CD4-positive, alpha-beta T cell treated with Interleukin-12 subunit alpha and Interleukin-12 subunit beta, for 1 hour (primary cell): ENCODE measurements at places on chromosomes 7 and 10.

- peak; percentile 55 for DNase-seq
These were observed 13.9 kb downstream of the ARHGAP19 start for GRCh38 chr10:97278491-97278989.

GRCh38 chr10:45557275-45557905 is 115.2 kb downstream of the ZFAND4 start:
- peak; percentile 29 for DNase-seq

DNA sequence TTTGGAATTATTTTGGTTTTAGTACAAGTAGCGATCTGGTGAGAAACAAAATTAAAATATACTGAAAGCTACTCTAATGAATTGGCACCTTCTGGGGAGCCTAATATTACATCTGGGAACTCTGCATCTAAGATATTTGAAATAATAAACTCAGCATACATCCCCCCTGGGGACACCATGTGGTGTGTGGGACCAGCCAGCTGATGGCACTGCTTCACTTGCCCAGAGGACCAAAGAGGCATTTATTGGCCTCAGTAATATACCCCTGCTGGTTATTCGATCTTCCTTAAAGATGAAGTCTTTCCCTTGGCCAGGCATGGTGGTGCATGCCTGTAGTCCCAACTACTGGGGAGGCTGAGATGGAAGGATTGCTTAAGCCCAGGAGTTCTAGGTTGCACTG is 195.1 kb upstream of the AUTS2 start:
- no peak for DNase-seq

DNA sequence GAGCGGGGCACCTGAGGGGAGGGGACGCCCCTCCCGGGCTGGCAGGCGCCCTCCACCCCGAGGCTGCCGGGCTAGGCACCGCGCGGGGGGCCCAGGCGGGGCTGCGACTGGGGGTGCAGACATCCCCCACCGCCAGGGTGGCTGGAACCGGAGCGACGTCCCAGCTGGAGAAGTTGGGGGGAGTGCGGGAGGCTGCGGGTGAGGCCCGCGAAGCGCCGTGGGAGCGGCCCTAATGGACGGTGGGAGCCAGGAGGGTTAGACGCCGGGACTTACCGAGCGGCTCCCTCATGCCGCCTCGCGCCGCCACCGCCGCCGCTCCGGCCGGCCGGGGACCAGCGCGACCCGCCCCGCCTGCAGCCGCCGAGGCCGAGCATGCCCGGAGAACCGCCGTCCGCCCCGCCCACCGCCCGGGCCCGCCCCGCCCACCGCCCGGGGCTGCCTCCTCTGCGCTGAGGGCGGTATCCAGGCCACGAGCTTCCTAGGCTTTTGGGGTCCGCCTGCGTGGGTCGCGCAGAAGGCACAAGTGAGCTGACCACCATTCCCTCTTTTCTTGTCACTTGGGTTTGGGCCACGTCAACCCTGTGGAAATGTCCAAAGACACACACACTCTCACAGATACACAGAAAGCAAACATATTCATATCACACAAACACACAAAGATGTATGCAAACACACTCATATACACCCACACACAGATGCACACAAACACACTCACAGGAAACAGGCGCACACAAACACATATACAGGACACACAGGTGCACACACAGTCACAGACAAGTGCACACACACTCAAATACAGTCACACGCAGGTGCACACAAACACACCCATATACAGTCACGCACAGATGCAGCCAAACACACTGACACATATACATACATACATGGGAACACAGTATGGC is at the start of gene JCAD:
Gene JCAD (minus strand): TSS at position 378 of the 899 bp plus-strand sequence. CDS start 11,774 bp downstream, outside the sequence.
- DNase-seq, result peak; percentile 49

GRCh38 chr10:43925793-43926192 is 277.1 kb upstream of the ZNF32 start:
- DNase-seq, result no peak

- DNase-seq, result no peak
These were observed 185.7 kb upstream of the TMEM72 start for GRCh38 chr10:44725404-44725803.

- no peak for DNase-seq
These were observed 18.2 kb downstream of the COL13A1 start for GRCh38 chr10:69819716-69820506.

DNA sequence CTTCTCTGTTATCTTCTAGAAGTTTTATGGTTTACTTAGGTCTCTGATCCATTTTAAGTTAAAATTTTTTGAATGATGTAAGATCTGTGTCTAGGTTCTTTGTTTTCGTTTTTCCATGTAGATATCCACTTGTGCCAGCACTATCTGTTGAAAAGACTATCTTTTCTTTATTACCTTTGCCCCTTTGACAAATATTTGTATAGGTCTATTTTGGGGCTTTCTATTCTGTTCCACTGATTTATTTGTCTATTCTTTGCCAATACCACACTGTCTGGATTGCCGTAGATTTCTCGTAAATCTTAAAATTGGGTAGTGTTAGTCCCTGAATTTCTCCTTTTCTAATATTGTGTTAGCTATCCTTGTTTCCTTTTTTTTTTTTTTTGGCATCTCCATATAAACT is 71.4 kb upstream of the PDSS1 start:
- DNase-seq, result no peak

- no peak for DNase-seq
These were observed 328.4 kb upstream of the NFE2L3 start for GRCh38 chr7:25823571-25823970.

- DNase-seq, result no peak
These were observed 53.9 kb upstream of the RAB18 start for GRCh38 chr10:27450225-27450624.

- no peak for DNase-seq
These were observed 199.2 kb downstream of the ADARB2 start for GRCh38 chr10:1538121-1538520.

DNA sequence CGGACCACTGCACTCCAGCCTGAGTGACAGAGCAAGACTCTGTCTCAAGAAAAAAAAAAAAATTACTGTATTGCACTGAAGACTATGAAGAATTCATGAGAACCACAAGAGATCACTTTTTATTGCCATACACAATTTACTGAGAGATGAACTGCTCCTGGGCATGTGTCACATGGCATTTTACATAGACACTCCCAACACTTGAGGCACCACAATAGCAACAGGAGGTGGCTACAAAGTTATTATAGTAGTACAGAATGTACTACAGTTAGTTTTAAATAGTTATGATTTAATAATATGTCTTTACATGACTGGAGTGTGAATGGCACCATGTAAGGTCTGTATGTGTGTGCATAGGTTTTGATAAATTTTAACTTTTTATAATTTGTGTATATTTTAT is 70.6 kb downstream of the KMT2E start:
- DNase-seq, result no peak

- no peak for DNase-seq
These were observed 1050.5 kb upstream of the AUTS2 start for GRCh38 chr7:68547799-68548198.

GRCh38 chr7:104137971-104138370 is 69.8 kb downstream of the ORC5 start:
- no peak for DNase-seq

DNA sequence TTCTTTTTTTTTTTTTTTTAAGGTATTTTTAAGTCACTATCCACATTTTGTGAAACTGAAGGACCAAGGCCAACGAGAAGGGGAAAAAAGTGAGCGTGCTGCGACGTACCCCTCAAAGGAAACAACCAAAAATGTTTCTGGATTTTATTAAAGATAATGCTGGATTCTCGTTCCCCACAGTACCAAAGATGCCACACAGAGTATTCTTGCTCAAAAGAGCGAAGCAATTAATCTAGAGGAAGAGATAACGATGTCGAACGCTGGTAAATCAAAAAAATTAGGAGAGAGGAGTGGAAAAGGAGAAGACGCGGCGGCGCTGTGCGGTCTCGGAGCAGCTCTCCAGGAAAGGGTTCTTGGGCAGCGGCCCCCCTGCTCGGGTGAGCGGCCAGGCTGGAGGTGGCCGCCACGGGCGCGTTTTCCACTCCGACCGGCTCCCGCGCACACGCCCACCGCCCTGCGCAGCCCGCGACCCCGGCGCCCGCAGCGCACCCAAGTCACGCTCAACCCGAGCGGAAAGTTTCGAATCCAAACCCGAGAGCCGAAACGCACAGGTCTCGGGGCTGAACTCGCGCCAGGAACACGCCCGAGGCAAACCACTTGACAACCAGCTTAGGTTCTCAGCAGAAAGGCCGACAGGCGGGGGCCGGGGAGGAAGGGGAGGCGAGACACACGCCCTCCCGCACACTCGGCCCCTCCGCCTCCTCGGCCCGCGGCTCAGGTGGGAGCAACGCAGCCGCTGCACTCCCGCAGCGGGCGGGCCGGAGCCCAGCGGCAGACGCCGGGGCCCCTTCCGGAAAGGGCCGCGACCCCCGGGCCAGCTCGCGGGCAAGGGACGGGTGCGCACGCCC is 989 bp downstream of the SRPK2 start:
- peak; percentile 53 for DNase-seq

DNA sequence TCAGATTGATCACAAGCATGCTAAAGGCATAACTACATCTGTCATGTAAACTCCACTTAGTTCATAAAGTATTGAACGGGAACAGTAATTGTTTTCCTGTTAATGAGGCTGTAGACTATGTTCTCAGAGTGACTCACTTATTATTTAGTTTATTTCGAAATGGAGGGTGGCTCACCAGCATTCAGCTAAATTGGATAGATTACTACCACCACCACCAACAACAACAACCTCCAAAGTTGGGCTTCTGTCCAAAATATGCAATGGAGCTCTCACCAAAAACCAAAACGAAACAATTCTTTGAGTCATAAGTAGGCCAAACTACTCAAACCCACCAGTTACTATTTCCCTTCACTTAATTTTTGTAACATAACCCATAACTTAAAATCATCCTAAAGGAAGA is 127.9 kb upstream of the NRBF2 start:
- DNase-seq, result no peak

DNA sequence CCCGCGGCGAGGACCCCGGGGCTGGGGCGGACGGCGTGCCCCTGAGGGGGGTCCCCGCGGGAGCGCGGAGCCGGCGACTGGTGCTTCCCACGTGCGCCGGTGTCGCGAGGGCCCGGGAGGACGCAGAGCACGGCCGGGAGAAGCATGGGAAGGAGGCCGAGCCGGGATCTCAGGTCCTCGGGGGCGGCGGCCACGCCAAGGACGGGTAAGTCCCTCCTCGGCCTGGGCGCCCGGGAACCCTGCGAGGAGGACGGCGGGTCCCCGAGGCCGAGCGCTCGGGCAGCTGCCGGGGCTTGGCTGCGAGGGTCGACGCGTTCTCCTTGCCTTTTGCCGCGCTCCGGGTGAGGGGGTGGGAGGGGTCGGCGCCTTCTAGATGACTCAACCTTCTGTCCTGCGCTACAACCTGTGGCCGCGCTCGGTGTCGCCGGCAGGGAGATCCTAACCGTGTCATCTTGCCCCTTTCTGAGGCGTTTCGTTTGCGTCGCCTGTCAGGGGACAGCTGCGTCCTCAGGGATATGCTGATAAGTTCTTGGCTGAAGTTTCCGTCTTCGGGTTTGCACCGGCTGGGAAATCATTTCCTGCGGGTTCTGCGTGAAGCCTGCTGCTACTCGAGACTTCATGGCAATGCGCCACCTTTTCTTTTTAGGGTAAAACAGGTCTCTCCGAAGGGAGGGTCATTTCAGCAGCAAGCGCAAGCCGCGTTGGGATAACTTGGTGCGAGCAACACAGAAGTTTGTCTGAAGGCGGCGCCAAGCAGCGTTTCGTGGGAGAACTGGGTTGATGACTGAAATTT is 529 bp downstream of the TASOR2 start:
- peak; percentile 58 for DNase-seq

GRCh38 chr7:21076054-21076453 is 289.4 kb upstream of the SP8 start:
- no peak for DNase-seq

GRCh38 chr7:141698247-141699015 is 3.5 kb downstream of the DENND11 start:
- no peak for DNase-seq

GRCh38 chr10:23314835-23315239 is 29.8 kb downstream of the C10orf67 start:
- DNase-seq, result peak; percentile 71

DNA sequence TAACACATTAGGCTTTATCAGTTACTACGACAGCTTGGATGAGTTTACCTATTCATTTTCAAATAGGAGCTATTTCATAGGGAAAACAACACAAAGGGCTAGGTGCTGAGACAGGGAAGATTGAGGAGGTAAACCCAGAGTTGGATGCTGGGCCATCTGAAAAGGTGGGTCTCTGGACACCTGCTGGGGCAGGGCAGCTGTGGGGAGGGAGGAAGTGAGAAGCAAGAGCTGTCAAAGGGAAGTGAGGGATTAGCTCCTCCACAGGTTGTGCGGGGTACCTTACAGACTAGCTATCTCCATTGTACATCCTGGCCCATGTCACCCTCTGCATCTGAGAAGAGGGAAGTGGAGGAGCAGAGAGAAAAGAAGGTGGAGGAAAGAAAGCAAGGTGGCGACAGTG is 48.9 kb downstream of the BLNK start:
- no peak for DNase-seq

DNA sequence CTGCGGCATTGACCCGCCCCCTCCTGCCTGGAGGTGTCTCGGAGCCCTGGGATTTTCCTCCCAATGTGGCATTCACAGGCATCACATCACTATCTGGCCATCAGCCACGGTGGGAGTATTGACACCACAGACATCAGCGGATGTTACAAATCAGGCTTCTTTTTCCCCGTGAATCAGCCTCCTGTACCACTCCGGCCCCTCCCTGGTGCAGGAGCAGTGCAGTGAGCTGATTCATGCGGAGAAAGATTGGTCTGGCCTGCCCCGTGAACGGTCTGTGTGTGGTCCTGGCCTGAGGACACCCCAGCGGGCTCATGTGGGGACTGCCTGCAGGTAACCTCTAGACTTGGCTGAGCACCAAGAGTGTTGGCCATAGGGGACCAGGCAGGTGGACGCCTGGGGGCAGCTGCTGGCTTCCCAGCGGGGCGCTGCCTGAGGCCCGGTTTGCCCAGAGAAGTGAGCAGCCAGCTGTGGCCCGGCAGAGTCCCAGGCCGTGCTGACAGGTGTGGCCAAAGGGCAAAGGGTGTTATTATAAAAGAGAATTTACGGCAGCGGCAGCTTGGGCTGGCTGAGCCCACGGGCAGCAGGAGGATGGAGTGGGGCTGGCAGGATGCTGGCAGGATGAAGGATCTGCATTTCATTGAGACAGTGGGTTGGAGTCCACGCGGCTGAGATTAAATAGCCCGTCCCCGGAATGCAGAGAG is 32.1 kb upstream of the GNA12 start:
- no peak for DNase-seq
